Activated CD4-positive, alpha-beta T cell treated with anti-CD3 and anti-CD28 coated beads, Interleukin-2, amount 10 ng/mL, durations not matched to agents 24 days and 14 days (primary cell): ENCODE measurements at places on chromosomes 13 and 19. TPM values are rescaled to one million over a fixed set of nuclear protein-coding genes. Genes with fewer than 3 reads are reported as not detected.

CNOT3 gene
- 64.5 and 73.4 TPM in 2 replicates for total RNA-seq

NCCRP1 gene
- total RNA-seq = not detected in 2 replicates

KCNC3 gene
- 20.3 TPM in 2 replicates for total RNA-seq

DNA sequence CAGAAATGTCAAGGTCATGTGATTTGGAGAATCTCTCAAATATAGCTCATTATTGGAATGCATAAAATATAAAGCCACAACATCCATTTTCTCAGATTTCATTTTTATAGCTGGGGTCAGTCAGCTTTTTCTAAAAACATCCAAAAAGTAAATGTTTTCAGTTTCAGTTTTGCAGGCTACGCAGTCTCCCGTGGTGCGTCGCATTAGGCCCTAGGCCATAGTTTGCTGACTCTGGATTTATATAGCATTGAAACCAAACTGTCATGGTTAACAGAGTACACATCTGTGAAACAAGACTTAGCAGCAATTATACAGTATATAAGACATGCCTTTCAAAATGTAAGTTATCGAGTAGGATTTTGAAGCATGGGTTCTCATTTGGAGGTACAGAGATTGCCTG lies 140.0 kb downstream of the IRS2 start:
- H3K4me1 ChIP-seq = peaks cover 2% of the 10 kb centered on the region
- H3K27me3 ChIP-seq = no peaks in the 10 kb centered on the region
- no peak overlapping the region for H3K27ac ChIP-seq
- H3K4me3 ChIP-seq = no peak overlapping the region
- DNase-seq = no peak
- no peaks in the 10 kb centered on the region for H3K36me3 ChIP-seq

GRCh38 chr13:93767180-93767916 lies 540.7 kb downstream of the GPC6 start:
- H3K36me3 ChIP-seq = no peaks in the 10 kb centered on the region
- DNase-seq = no peak
- no peak overlapping the region for H3K27ac ChIP-seq
- H3K4me3 ChIP-seq = no peak overlapping the region
- no peaks in the 10 kb centered on the region for H3K4me1 ChIP-seq

DNA sequence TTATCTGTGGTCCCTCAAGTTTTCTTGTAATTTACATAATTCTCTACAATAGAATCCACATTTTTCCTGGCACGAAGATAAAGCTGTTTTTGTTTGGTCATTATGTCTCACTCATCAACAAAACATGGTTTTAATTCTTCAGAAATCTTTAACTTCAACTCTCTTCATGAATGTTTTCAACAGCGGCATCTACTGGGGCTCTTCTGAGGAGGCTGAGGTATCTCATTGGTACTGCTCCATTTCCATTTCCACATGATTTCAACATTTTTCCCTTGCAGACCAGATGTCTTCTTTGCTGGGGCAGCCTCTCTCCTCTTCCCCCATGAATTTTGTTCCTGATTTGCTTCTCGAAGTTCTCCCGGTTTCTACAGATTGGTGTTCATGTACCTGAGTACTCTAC lies 5.8 kb upstream of the KBTBD7 start:
- H3K27ac ChIP-seq = no peak overlapping the region
- no peaks in the 10 kb centered on the region for H3K36me3 ChIP-seq
- peaks cover 9% of the 10 kb centered on the region for H3K4me1 ChIP-seq
- no peaks in the 10 kb centered on the region for H3K27me3 ChIP-seq
- no peak for DNase-seq
- H3K4me3 ChIP-seq = no peak overlapping the region

DNA sequence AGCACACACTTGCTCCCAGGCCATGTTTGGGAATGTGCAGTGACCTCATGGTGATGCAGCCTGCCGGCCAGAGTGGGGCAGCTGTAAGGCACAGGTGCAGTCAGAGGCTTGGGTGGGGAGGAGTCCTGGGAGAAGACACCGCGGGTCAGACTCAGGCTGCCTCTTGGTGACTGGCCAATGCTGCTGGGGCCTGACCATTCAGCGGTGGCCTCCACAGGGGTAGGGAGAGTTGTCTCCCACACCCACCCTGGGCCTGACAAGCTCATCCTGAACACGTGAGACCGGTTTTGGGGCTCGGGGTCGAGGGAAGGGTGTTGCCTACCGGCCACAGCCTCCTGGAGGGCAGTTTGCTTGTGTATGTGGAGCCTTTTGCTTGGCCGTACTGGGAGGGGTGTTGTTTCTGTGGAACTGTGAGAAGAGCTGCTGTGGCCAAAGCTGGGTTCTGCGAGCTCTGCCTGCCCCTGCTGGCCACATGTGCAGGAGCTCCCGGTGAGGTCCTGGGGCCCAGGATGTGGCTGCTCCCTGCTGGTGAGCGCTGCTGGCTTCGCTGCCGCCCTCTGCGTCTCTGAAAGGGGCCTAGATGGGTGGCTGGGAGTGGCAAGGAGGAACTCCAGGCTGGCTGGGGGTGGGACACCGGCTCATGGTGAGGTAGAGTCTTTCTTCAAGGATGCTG lies 22.1 kb downstream of the UPF1 start:
- H3K27ac ChIP-seq = no peak overlapping the region
- H3K4me3 ChIP-seq = no peak overlapping the region
- peaks cover 12% of the 10 kb centered on the region for H3K4me1 ChIP-seq
- H3K36me3 ChIP-seq = peaks cover 65% of the 10 kb centered on the region

DNA sequence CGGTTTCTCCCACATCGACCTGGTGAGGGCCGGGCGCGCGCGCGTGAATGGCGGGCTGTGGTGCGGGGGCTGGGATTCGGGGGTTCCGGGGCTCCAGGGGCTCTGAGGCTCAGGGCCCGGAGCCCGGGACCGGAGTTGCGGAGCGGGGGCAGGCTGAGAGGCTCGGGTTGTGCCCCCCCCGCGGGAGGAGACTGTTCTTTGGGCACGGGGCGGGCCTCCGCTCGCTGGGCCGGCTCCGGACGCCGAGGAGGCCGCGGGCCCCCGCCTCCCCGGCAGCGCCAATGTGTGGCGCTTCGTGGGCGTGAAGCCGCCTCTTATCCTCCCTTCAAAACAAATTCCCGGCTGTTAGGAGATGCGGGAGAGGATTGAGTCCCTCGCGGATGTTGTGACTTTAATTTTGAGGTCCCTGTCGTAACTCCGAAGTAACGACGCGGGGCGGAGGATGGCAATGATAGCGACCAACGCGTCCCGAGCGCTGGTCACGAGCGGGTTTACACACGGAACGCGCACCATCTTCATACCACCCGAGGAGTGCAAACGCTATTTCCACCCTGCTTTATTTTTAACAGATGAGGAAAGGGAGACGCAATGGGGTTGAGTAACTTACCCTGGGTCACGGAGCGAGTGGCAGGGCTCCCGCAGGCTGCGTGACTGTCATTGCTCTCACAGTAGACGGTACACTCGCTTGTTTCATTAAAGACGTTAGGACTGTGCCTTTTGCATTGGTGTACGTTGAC lies 536 bp downstream of the UBA2 start:
- peaks cover 34% of the 10 kb centered on the region for H3K36me3 ChIP-seq
- peak overlapping the region; percentile 93 for H3K27ac ChIP-seq
- DNase-seq = peak; percentile 85
- H3K27me3 ChIP-seq = no peaks in the 10 kb centered on the region
- peaks cover 28% of the 10 kb centered on the region for H3K4me1 ChIP-seq
